ENCODE measurements at places on chromosomes 16 and 17.

DNA sequence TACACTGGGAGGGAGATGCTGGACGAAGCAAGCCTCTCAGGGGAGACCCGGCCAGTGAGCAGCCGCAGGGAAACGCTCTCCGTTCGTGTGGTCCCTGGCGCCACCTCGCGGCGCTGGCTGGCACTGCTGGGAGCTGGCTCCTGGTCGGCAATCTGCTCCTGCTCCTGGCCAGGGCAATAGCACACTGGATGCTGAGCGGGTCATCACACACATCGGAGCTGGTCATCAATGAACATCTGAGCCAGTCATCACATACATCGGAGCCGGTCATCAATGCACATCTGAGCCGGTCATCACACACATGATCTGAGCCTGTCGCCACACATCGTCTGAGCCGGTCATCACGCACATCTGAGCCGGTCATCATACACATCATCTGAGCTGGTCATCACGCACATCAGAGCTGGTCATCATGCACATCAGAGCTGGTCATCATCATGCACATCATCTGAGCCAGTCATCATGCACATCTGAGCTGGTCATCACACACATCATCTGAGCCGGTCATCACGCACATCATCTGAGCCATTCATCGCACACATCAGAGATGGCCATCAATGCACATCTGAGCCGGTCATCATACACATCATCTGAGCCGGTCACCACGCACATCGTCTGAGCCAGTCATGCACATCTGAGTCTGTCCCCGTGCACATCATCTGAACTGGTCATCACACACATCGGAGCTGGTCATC, 217.3 kb downstream of the RBFOX3 start:
- peak; percentile 55 for DNase-seq

- DNase-seq = no peak
Measured at GRCh38 chr16:77579351-77579891, 142.9 kb upstream of the NUDT7 start.

DNA sequence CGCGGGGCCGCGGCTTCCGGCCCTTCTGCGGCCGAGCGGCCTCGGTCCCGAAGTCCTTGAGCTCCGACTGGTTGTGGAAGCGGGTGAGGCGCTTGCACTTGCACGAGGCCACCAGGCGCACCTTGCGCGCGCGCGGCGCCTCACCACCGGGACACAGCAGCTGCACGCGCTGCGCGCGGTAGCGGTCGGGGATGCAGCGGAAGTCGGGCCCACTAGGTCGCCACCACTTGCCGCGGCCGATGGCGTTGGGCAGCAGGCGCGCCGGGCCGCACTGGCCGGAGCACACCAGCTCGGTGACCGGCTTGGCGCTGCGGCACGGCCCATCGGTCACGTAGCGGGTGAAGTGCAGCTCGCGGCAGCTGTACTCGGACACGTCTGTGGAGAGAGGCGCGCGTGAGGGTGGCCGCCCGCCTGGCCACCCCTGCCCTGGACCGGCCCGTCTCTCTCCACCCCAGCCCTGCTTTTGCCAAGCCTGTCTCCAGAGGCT, 3.2 kb downstream of the SOST start:
- no peak for DNase-seq

DNA sequence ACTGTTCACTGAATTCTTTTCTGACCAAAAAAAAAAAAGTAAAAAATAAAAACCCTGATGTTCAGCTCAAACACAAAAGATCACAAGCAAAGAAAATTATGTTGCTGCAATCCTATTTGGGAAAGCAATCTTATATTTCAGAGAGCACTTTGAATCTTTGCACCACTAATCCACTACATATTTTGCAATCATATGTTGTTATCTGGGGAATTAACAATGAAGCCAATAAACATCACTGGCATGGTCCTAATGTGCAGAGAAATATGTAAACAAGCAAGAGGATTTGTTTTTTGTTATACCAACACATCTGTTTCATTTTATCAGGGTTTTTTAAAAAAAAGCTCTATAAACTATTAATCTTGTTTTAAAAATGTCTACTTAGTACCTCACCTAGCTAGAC, 84.1 kb downstream of the TOX3 start:
- DNase-seq = no peak

- DNase-seq = no peak
Measured at GRCh38 chr16:58028541-58029070, 3.1 kb downstream of the MMP15 start.
